ENCODE measurements at places on chromosomes 2 and 18.

- DNase-seq, result no peak
These were observed 143.5 kb upstream of the LMAN1 start for GRCh38 chr18:59502274-59503175.

GRCh38 chr2:22734373-22735045 is 650.5 kb upstream of the KLHL29 start:
- DNase-seq, result no peak

DNA sequence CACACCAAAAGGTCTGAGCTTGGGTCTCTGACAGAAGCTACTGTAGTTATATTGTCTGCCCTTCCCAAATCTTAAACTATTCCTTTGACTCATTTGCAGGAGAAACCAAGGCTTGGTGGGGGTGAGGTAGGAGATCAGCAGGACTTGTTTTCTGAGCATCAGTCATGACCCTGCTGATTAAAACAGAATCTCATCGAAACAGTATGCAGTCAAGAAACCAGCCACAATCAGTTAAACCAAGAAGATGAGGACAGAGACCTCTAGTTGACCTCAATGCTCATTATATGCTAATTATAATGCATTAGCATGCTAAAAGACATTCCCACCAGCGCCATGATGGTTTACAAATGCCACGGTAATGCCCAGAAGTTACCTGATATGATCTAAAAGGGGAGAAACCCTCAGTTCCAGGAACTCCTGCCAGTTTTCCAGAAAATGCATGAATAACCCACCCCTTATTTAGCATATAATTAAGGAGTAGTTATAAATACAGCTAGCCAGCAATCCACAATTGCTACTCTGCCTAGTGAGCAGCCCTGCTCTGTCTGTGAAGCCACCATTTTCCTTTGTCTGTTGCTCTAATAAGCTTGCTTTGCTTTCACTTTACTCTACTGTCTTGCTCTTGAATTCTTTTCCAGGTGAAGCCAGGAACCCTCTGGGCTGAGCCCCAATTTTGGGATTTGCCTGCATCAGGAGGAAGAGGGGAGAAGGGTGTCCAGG is 26.7 kb downstream of the DSC3 start:
- DNase-seq, result no peak

- no peak for DNase-seq
These were observed 164.5 kb upstream of the STON1 start for GRCh38 chr2:48365476-48365875.

DNA sequence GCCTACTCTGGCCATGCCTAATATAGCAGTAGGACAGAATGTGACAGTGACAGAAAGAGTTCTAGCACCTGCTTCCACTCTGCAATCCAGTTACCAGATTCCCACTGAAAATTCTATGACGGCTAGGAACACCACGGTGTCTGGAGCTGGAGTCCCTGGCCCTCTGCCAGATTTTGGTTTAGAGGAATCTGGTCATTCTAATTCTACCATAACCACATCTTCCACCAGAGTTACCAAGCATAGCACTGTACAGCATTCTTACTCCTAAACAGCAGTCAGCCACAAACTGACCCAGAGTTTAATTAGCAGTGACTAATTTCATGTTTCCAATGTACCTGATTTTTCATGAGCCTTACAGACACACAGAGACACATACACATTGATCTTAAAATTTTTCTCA is 45.2 kb upstream of the TTR start:
- DNase-seq, result no peak

DNA sequence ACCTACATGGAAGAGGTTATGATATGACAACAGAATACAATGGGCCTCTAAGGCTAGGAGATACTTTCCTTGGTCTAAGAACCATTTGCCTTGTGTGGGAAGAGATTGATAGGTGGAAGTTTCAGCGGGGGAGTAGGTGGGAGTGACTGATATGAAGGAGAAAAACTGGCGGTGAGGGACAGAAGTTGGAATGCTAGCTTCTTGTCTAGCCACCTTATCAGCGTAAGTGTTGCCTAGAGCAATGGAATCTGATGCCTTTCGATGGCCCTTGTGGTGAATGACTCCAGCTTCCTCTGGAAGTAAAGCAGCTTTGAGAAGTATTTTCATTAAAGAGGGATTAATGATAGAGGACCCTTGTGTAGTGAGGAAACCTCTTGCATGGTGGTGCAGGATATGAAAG is 121.3 kb upstream of the GULP1 start:
- no peak for DNase-seq

- no peak for DNase-seq
These were observed 194.1 kb downstream of the PTPRM start for GRCh38 chr18:7760967-7761948.

GRCh38 chr2:234427081-234428061 is 69.5 kb downstream of the ARL4C start:
- DNase-seq, result no peak

- no peak for DNase-seq
These were observed 221.3 kb downstream of the ACKR3 start for GRCh38 chr2:236790963-236791362.

DNA sequence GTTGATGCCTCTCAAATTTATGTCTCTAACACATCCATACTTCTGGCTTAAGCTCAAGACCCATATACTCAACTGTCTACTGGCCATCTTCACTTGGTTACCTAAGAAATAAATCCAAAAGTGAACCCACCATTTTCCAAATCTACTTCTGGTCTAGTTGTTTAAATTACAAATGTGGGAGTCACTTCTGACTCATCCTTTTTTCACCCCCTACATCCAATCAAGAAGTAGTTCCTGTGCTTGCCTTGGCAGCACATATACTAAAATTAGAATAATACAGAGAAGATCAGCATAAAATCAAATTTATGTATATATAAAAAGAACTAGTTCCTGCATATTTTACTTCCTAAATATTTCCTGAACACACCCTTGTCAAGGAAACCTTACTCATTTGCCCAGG is 53.6 kb downstream of the STRN start:
- no peak for DNase-seq

DNA sequence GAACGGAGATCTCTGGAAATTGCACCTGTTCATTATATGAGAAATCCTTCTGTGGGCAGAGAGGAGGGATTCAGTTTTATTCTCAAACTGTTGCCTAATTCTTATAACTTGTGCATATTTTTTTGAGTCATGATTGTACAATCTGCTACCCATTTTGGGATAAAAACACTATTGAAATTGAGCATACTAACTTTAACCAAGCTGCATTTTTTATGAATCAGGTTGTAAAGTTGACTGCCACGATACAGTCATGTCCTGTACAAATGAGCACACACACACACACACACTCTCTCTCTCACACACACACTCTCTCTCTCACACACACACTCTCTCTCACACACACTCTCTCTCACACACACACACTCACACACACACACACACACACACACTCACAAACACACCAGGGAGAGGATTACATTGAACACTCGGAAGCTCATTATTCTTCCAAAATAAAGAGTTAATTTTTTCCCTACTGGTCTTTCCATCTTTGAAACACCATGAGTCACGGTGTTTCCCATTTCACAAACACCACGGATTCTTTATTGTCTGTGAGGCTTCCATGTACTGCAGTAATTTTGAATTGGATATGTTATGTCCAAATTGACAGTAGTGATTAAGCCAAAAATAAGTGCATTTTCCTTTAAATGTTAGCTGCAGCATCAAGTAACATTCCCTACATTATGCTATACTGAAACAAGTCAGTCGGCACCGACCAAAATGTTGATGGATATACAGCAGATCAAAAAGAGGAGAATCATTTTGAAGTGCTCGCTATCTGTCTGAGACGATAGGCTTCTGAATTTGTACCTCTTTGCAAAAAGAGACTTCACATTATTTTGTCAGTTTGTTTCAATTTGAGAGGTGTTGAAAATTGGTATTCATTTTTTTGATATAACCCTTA is 216.9 kb downstream of the ARHGAP15 start:
- no peak for DNase-seq

- no peak for DNase-seq
These were observed 27.9 kb upstream of the EPB41L3 start for GRCh38 chr18:5571666-5572065.

DNA sequence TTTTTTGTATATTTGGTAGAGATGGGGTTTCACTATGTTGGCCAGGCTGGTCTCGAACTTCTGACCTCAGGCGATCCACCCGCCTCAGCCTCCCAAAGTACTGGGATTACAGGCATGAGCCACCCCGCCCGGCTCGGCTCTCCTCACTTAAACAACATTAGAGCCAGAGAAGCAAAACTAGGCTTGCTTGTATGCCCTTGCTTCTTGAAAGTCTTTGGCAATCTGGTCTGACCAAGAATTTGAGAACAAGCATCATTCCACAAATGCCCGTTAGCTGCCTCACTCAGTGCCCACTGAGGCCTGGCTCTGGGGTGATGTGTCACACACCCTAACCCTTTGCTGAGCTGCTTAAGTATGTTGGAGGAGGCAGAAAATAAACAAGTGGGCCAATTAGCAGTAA is 33.5 kb downstream of the SOWAHC start:
- DNase-seq, result no peak

DNA sequence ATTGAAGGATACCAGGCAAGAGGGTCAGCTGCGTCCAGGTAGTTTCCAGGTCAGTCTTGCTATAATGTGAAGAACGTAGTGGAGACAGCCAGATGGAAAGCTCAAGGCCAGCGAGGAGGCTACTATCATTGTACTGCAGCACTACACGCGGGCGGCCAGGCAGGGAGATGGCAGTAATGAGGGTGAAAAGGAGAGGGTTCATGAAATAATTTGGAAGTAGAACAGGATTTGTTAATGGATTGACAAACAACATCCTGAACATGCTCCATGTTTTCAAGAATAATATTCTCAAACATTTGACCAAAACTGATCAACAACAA is 17.1 kb downstream of the SPIRE1 start:
- DNase-seq, result no peak

DNA sequence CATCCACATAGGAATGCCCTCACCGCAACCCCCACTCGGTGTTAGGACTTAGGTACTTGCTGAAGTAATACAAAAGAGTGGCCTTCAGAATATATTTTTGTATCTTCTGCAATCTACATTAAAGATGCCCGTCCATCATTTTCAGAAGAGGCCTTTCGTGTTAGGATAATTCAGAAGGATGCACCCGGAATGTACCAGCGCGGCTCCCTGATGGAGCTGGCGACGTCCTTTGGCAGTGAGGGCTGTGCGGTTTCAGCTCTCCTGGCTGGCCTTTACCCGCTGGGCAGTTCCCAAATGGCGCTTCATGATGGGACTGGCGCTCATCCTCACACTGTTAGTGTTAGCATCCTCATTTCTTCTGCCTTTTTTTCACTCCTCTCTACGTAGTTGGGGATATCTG is 15.3 kb downstream of the TWIST2 start:
- DNase-seq, result no peak

GRCh38 chr2:181895818-181896217 is 4.3 kb downstream of the ITPRID2 start:
- no peak for DNase-seq

DNA sequence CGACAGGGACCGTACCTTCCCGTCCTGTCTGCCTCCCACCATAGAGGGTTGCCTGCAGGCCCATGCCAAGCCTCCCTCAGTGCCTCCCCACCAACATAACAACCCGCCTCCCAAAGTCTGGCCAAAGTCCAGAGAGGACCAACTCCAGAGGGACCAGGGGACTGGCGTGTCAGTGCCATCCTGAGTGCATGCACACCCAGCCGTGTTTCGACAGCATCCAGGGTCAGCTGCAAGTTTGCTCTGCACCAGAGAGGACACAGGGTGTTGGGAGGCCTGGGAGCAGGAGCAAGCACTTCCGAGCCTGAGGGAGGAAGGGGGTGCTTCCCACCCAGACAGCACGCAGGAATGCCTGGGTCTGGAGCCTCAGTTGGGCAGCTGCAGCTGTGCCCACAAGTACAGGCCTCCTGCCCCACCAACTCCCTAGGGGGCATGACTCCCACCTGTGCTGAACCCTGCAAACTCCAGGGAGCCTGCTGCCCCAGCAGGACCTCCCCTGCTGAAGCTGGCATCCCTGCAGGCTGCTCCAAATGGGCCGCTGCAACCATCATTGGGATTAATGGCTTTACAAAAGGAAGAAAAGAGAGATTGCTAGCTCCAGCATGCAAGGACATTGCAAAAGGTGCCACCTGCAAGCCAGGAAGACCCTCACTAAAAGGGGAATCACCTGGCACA is 618.1 kb upstream of the FSHR start:
- DNase-seq, result no peak

DNA sequence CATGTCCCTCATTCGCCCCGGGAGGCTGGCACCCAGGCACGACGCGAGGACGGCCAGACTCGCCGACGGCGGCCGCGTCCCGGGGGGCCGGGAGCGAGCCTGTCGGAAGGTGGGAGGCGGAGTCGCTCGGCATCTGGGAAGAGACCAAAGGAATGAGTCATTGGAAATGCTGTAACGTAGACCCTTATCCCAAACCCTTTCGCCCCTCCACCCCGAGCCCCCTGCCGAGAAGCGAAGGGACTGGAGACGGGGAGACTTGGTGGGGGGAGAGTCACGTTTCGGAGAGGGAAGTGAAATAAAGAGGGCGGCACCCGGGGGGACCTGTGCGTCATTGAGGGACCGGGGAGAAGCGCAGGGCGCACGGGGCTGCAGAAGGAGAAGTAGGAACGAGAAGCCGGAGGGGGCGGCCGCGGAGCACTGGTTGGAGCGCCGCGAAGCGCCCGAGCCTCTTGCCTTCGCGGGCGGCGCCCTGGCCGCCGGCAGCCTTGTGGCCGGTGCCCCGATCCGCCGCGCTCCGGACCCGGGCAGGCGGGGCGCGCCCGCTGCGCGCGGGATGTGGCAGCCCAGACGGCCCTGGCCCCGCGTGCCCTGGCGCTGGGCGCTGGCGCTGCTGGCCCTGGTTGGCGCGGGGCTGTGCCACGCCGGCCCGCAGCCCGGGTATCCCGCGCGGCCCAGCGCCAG is at the start of gene EMILIN2:
Gene EMILIN2, plus strand, starts transcription at position 371 of the 681 bp plus-strand sequence. Its CDS starts 183 bp downstream, at position 554.
- peak; percentile 36 for DNase-seq

DNA sequence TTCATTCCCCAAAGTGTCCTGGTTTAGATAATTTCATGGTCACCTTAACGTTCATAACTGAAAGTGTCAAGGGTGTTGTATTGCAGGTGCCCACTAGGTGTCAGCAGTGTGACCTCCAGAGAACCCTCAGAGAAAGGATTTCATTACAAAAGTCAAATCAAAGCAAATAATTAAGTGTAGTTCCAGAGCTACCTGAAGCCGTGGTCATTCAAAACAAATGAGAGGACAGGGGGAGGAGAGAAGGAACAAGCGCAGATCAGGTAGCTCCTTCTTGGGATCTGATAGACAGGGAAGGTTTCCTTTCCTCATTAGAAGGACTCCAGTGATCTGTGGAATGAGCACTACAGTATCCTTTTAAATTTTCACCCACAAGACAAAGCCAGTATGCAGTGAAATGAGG is at the start of gene SLC9A4:
Gene SLC9A4, plus strand, starts transcription at position 207 of the 400 bp plus-strand sequence. CDS start 534 bp downstream, outside the sequence.
- peak; percentile 53 for DNase-seq

All from stimulated activated CD4-positive, alpha-beta T cell treated with anti-CD3 and anti-CD28 coated beads, Interleukin-2, amount 100 ng/mL, for 48 hours (primary cell).